ENCODE measurements at places on chromosomes 11 and 22.

DNA sequence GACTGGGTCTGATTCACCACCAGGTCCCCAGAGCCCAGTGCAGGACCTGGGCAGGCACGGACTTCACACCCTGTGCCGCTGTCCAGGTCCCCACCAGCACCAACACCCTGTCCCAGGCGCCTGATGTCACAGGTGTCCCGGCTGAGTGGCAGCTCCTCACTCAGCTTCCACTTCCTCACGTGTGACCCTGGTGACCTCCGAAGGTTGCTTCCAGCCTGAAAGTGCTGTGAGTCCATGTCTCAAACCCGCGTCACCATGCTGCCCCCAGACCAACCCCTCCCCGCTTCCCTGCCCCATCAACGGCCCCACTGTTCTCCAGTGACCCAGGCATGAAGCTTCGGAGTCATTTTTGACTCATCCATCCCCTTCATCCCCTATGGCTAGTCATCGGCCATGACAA lies 25.7 kb upstream of the PICK1 start:
- no peak for DNase-seq

GRCh38 chr11:117752721-117753237 lies 44.2 kb downstream of the DSCAML1 start:
- no peak for DNase-seq

DNA sequence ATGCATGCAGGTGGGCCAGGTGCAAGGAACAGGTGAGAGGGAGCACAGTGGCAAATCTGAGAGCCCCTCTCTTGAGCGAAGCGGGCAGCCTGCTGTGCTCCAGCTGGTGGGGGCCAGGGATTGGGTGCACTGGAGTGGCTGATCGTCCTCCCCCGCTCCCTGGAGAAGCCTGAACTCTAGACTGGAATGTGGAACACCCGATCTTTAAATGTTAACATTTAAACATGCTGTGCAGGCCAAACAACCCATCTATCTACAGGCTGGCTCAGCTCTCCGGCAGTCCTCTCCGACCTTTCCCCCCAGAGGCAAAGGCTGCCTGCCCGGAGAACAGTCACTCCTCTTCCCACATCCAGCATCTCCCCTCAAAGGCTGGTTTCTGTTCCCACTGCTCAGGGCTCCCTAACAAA lies 5.1 kb downstream of the MRGPRF start:
- DNase-seq: no peak

- DNase-seq: no peak
Measured at GRCh38 chr22:47225080-47225930, 462.9 kb downstream of the TBC1D22A start.

DNA sequence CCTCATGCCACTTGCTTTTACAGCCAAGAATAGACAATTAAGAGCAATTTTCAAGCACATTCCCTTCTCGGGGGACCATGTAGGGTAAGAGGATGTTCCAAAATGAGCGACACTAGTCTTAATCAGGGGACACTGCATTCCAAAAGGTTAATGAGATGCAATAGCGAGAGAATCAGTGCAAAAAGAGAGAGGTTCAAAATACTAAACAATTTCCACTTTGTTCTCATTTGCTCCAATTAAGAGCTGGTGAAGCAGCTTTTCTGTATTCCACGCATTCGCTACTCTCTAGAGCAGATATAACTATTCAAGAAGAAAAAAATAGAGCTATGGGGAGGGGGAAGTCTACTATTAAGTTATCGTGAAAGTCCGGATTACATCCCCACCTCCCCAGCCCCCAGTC lies 811 bp downstream of the LRRC4C start:
- DNase-seq: no peak

GRCh38 chr22:36452250-36452977 lies 29.0 kb downstream of the TXN2 start:
- peak; percentile 12 for DNase-seq

DNA sequence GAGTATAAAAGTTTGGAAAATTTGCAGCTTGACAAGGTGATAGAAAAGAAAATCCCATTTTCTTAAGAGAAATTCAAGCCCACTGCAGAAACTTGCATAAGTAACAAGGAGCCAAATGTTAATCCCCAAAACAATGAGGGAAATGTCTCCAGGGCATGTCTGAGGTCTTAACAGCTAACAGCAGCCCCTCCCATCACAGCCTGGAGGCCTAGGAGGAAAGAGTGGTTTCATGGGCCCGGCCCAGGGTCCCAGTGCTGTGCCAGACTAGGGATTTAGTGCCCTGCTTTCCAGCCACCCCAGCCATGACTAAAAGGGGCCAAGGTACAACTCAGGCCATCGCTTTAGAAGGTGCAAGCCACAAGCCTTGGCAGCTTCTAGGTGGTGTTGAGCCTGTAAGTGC lies 123.7 kb upstream of the TRPC6 start:
- DNase-seq: no peak

DNA sequence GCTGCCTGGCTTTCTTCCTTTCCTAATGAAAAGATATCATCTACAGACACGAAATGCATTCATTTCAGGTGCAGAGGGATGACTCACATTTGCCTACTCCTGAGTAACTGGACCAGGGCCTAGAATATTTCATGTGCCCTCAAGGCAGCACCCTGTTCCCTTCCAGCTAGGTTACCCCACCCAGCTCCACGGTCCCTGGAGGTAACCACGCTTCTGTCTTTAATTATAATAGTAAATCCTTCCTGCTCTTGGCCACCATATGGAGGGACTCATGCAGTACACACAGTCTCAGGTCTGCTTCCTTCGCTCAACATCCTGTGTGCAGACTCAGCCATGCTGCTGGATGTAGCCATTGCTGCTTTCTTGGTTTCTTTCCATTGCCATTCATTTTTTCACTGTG lies 22.3 kb downstream of the DHCR7 start:
- DNase-seq: no peak

DNA sequence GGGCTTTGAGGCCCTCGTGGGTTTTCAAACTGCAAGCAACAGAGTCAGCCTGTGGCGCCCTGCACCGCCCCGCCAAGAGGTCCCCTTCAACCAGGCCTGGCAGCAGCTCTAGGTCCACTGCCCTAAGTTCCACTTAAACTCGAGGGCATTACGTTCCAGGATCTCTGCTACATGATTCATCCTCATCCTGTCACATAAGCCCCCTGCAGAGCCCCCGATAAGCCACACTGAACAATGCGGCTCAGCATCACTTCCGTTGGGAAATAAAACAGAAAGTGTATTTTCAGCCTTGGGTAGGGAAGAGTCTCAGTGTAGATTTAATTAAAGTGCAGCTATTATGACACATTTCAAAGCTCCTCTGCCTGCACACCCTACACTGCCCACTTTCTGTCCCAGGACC lies 24.6 kb downstream of the SULT4A1 start:
- DNase-seq: no peak

DNA sequence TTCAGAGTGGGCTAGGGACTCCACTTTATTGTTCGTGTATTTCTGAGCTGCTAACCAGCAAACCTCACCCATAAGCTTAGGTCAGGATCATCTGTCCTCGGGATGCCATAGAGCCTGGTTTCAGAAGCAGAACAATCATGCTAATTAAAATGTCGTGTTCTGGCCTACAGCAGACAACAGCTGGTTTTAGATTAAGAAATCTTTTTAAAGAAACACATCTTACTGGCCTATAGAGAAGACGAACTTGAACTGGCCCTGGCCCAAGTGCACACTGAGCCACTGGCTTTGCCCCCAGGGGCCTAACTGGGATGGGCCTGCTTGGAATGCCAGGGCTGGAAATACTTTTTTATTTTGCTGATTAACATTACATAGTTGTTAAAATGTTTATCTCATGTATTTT lies 63.2 kb downstream of the ALX4 start:
- DNase-seq: no peak

DNA sequence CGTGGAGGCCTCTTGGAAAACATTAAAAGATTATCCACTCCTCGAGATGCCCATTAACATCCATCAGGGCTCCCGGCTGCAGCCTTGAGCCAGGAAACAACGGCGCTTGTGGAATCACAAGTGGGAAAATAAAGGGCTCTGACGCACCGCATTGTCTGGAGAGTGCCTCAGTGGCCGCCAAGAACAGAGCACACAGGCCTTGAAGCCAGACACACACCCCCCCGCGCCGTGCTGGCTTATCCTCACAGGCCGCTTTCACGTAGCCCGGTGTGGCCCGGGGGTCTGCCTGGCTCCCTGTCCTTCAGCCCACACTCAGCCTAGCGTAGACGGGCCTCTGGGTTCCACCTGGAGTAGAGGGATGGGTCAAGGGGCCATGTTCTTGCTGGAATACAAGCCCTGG lies 1020.5 kb downstream of the BRD1 start:
- no peak for DNase-seq

DNA sequence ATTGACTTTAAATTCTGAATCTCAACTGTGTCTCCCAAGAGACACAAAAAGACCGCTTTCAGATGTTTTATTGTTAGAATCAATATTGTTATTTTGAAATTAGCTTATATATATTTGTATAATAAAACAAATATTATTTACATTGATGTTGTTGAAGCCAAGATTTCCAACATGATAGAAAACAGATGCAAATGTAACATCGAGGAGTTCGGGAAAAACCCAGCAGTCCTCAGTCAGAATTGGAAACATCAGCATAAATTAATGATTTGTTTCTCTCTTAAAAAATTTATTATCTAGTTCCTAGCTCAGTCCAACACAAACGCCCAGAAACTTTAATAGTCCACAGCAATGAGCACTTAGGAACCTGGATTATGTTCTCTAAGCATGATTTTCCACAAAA lies 1330.4 kb downstream of the TBC1D22A start:
- no peak for DNase-seq

DNA sequence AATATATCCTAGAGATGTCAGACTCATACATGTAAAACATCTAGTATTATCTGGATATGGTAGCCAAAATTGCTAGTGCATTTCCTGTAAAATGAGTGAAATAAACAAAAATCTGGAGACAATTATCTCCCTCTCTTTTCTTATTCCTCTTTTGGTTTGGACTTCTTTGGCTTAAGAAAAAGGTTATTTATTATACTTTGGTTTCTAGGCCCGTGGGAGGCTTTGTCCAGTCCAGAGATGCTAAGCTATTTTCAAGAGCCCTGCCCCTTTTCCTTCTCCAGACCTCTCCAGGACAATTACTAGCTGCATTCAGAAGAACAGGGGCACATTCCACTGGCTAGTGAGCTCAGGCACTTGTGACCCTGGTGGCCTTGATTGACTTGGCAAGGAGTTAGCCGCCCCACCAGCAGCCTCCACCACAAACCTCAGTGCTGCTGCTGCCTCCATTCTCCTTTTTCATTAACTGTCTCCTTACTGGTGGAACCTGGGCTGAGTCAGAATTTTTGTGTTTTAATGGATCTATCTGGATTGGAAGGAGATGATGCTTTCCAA lies 747.3 kb upstream of the TENM4 start:
- no peak for DNase-seq

GRCh38 chr11:128179039-128179438 lies 408.3 kb downstream of the ETS1 start:
- DNase-seq: no peak

DNA sequence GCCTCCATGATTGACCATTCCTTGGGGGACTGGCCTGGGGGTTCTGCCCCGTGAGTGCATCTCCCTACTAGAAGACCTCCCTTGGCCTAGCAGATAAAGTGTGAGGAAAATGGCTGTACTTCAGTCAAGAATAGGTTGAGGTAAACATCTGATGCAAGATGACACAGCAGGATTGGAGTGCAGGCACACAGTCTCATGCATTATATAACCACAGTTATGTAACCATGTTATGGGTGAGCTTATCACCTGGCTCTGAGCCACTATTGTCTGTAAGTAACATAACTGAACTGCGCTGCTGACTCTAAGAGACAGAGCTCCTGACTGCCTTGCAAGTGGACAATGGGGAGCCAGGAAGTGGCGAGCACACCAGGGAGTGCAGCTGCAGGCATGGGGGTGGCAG lies 378.7 kb upstream of the ANO5 start:
- DNase-seq: no peak

DNA sequence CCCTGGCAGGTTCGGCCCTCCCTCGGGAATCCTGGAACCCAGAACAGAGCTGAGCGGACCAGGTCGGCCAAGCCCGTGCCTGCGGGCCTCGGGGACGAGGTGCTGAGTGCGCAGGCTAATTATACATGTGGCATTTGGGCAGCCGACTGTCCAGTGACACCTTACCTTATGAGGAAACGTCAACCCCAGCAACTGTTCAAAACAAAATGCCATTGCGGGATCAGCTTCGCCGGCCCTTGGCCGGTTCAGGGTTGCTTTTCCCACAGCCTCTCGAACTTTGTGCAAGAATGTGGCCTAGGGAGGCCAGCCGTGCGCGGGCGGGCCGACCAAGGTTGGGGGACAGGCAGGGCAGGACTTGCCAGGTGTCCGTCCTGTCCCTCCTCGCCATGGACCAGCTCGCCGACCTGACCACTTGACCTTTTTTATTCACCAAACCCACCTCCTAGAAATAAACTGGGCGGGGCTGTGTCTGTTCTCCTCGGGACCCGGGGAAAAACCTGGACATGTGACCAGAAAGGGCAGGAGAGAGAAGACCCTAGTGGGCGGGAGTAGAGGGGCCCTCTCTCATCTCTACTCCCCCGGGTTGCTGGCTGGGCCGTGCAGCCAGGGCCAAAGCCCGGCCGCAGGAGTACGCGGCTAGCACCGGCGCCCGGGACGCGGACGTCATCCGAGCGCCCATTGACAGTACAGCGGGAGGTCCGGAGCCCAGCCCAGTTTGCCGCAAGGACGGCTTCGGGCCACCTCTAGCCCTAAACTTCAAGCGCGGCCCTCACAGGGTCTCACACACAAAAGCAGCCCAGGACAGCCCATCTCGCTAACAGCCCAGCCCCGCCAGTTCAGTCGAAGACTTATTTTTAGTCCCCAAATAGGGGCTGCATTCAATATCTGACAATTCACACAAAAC lies 134.3 kb upstream of the C11orf58 start:
- no peak for DNase-seq

GRCh38 chr11:119236891-119237290 lies 30.8 kb downstream of the CBL start:
- DNase-seq: no peak

- no peak for DNase-seq
Measured at GRCh38 chr11:104053743-104054478, 17.5 kb downstream of the DDI1 start.

Data from CD4-positive, alpha-beta T cell treated with Interleukin-17A for 1 hour (primary cell).